ENCODE measurements at places on chromosomes 3 and 15.

DNA sequence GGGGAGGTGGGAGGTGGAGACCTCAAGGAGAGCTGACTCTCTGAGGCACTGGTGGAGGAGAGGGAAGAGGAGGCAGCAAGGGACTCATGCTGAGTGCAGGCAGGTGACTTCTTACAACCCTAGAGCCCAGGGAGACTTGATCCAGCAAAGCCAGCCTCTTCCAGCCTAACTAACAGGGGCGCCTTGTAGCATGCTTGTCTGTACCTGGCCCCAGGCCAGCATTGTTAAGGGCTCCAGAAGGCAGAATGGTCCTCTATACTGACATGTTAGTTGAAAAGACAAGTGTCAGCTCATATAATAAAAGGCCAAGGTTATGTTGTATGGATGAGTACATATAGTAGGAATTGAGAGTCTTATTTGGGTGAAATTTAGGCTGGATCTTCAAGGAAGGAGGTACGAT lies 65.4 kb downstream of the CHDH start:
- DNase-seq, result no peak

- peak; percentile 98 for DNase-seq
Observed at GRCh38 chr3:123688241-123688747, 103.4 kb upstream of the HACD2 start.

GRCh38 chr3:54121414-54122323 lies 683 bp upstream of the CACNA2D3 start:
- DNase-seq, result no peak

DNA sequence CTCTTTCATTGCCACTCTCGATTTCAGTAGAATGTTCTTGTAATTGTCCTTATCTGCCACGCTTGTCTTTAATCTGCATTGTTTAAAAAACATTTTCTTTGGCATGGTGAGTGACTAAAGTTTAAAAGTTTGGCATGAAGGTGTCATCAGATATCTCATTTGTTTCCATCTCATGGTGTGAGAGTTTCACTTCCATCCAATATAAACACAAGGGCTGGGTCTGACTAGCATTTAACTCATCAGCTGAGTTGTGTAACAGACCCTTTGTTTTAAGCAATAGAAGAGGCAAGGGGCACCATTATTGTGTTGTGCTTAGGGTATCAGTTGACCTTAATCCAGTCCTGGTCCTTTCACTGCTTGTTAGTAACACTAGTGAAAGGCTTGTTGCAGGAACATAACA lies 49.9 kb upstream of the IL12A start:
- peak; percentile 61 for DNase-seq

DNA sequence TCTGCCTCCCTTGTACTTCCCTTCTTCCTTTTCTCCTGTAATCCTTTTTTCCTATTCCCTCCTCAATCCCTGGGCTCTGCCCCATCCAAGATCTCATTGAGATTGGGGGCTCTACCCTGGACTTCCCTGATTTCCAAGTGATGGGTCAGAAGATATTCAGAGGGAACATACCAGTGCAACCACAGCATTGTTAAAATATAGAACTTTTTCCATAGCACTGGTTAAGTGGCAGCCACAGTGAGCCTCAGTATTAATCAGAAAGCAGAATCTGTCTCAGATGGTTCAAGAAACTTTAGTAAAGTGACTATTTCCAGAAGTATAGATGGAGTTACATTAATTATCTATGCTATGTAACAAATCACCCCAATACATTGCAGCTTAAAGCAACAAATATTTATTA lies 18.7 kb upstream of the SCN10A start:
- DNase-seq, result no peak

- peak; percentile 37 for DNase-seq
Observed at GRCh38 chr3:12158387-12159226, at the start of gene TIMP4. TIMP4 (minus strand) TSS chr3:12158912; CDS start chr3:12158840, 72 bp downstream.

- no peak for DNase-seq
Observed at GRCh38 chr15:41659855-41660234, 360 bp upstream of the MGA start.

DNA sequence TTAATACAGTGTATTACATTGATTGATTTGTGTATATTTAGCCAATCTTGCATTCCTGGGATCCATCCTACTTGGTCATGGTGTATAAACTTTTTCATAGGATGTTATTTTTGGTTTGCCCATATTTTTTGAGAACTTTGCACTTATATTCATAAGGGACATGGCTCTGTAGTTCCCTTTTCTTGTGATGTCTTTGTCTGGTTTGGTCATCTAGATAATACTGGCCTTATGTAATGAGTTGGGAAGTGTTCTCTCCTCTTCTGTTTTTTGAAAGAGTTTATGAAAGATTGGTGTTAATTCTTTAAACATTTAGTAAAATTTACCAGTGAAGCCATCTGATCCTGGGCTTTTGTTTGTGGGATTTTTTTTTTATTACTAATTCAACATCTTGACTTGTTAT lies 9.6 kb downstream of the CHST13 start:
- no peak for DNase-seq

DNA sequence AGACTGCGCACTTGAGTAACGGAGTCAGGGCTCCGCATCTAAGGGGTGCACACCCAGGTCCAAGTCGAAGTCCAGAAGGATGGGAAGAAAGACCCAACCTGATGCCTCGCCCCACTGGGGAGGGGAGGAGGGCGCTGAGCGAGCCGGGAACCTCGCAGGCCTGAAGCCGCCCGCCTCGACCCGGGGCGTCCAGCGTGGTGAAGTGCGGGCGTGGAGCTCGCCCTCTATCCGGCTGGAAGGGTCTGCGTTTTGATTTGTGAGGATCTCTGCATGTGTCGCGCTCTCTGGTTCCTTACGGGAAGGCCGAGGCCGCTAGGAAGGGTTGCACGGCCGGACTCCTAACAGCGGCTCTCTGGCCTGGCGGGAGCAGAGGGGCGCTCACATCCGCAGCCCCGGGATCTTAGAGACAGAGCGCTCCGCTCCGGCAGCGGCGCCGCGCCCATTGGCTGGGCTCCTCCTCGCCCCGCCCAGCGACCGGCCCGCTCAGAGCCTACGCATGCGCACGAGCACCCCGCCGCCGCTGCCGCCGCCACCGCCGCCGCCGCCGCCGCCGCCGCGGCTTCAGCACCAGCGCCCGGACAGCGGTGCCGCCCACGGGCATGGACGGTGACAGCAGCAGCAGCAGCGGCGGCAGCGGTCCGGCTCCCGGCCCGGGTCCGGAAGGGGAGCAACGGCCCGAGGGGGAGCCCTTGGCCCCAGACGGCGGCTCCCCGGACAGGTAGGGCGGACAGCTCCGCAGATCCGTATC lies at the start of gene DISP2:
TSS of gene DISP2 (plus strand) at position 497 of the 748 bp plus-strand sequence. CDS start at position 600, 103 bp downstream.
- DNase-seq, result peak; percentile 54

All from LHCN-M2 (cell line).